Naive thymus-derived CD4-positive, alpha-beta T cell (primary cell): ENCODE measurements at places on chromosomes 3 and 15. TPM values are rescaled to one million over a fixed set of nuclear protein-coding genes. Genes with fewer than 3 reads are reported as not detected.

- DNase-seq: no peak
These were observed 28.3 kb upstream of the MASP1 start for GRCh38 chr3:187319699-187320302.

HIGD2B gene
- not detected for total RNA-seq

DNA sequence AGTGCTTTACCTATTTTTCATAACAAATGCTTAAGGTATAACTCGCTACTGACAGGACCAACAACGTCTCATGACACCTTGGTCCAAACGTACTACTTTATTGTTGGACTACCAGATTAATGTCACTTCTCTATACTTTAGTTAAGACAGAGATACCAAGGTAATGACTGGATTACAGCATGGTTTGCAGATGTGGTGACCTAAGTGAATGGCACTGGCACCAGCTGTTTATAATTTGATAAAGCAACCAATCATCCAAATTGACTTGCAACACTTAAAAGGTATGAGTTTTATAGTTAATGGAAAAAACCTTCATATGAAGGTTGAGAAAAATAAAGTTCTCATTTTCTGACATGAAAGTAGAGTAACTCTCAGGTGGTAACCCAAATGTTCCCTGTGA, 209.0 kb downstream of the NEK10 start:
- no peak for DNase-seq

DNA sequence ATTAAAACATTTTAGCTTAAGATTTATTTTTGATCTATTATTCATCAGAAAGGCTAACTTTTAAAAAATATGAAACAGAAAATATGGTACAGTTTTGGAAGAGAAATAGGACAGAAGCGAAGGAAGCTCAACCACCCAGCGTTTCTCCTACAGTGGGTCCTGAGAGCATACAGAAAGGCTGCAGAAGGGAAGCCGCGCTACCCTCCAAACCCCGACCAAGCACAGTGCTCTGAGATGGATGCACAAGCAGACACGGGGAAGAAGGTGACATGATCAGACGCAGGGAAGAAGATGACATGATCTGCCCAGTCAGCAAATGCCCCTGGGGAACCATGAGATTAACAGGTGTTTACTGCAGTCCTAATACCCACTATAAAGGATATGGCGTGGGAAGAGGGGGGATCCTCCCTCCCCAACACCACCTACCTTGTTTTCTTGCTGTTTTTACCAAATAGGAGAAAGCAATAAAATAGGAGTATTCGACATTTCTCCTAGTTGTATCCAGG, 14.4 kb downstream of the DCUN1D1 start:
- no peak for DNase-seq

AHSG gene
- not detected for total RNA-seq

GRCh38 chr3:147836330-147836729, 427.2 kb downstream of the ZIC1 start:
- DNase-seq: no peak

TMEM207 gene
- not detected for total RNA-seq

DNA sequence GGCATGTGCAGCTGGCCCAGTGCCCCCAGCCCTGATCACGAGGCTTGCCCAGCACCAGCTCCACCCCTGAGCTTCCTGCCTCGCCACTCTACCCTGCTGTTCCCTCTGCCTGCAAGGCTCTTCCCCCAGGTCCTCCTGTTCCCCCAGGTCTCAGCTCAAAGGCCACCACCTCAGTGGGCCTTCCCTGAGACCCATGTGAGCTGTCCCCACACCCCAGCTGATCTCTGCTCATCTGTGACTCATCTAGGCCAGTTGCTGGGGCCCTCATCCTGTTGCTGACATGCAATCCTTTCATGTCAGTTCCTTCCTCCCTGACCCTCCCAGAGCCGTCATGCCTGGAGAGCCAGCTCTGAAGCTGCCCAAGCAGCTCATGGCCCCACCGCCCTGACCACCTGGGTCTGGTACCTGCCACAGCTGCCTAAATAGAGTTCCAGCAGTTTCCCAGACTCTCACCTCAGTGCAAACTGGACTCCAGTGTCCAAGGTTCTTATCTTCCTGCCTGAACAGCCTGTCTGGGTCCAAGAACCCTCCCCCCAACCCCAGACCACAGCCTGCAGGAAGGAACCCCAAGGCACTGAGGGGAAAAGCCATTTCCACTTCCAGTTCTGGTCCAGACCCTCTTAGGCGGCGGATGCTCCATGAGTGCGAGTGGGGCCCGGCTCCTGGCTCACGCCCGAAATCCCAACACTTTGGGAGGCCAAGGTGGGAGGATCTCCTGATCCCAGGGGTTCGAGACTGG, 116.6 kb upstream of the IQSEC1 start:
- no peak for DNase-seq

DNA sequence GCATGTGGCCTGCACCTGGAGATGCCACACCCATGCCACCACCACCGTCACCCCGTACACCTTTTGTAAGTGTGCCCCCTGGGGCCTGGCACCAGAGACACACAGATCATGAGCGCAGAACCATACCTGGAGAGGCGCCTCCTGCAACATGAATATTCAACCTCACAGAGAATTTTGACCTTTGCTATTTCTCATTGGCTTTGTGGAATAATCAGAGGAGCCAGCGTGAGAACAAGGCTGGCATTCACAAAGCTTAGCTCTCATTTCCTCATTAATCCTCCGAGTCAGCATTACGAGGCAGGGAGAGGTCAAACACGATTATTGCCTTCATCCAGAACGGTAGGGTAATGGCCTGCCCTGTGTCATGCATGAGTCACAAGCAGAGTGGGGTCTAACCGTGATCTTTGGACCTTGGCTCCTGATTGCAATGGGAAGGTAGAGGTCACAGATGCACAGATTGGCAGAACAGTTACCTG, 73.0 kb upstream of the POMGNT2 start:
- DNase-seq: no peak

UPK1B gene
- not detected for total RNA-seq

DNA sequence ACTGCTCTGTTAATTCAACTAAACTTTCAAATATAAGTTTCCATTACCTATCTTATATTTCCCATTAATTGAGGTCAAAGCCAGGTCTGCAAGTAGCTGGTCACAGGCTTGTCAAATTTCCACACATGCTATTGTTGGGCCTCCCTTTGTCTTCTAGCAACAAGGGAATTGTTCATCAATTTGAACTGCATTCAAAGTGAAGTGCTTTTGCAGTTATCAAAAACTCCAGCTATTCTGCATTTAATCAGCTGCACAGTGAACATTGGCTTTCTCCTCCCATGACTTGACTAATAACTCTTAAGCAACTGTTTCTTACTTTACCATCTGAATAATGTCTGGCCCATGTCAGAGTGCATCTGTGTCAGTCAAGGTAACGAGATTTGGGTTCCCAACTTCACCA, 198.4 kb downstream of the KCNH8 start:
- DNase-seq: no peak

ACKR2 gene
- total RNA-seq: 0.45 TPM

GRCh38 chr3:16883723-16884083, 1.1 kb upstream of the PLCL2 start:
- no peak for DNase-seq

DNA sequence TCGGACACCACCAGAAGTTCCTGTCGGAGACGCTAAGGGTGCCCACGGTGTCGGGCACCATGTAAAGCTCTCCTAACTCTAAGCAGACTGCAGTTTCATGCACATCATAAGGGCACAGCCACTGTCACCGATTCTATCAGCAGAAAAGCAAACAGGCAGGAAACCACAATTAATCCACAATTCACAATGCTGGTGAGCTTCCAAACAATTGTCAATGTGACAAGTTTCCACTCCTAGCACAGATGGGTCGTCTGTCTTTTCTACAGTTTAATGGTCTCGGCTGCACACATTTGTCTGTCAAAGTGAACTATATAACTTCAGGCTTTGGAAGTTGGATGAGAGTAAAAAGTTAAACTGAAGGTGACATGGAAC, 8.8 kb upstream of the OCA2 start:
- no peak for DNase-seq

ACAN gene
- not detected in 2 replicates for total RNA-seq

- no peak for DNase-seq
These were observed 19.8 kb downstream of the NMNAT3 start for GRCh38 chr3:139657936-139658335.

DNA sequence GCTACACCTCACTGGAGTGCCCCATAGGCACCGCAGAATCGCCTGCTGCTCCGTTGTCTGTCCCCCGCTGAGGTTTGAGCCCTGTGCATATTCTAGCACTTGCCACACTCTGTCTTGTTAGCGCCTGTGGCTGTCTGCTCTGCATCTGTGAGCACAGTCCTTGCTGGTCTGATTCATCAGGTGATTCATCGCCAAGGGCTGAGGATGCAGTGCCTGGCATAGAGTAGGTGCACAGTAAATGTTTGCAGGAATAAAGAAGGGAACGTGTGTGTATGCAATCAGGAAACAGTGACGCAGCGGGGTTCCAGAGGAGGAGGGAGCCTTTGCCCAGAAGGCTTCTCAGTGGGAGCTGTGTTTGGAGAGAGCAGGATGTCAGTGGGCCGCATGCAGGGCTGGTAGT, 124.0 kb upstream of the PLXNA1 start:
- no peak for DNase-seq

DNA sequence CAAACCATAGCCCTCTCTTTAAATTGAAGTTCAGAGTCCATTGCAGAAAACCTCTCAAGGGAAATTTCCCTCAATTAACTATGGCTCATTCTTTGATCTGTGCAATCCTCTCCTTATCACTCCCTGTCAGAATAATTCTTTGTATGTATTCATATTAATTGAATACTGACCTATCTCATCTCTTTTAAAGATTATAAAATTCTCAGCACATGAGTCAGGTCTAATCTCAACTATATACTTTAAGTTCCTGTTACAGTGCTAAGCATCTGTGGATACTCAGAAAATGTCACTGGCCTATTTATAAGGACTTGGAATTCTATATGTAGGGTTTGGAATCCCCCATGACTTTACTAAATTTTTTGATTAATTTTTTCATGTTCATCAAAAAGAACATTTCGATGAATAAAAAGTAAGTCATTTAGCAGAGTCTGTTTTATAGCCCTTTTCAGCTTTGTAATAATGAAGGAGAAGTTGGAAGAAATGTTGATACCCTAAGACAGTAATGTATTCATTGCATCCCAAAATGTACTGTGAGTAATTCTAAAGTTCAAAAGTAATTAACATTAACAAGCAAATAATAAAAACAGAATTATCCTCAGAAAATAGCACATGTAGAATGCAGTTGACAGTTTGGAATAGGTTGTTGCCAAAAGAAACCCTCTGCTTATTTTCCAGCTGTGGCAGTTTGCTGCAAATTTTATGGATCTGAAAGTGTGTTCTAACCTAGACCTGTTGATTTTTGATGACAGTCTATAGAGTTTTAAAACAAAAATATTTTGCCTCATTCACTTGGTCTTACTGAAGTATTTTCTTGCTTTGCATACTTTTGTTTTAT, 503.4 kb upstream of the CBLB start:
- DNase-seq: no peak

- no peak for DNase-seq
These were observed 154.3 kb downstream of the ALDH1A2 start for GRCh38 chr15:57911247-57911646.
